ENCODE measurements at places on chromosomes 3 and 15. TPM values are rescaled to one million over a fixed set of nuclear protein-coding genes. Genes with fewer than 3 reads are reported as not detected.
A peak's percentile ranks its signal among the peaks of the same experiment; 100 is the strongest.

- no peaks in the 10 kb centered on the region for H3K4me1 ChIP-seq
- no peak overlapping the region for H3K27ac ChIP-seq
- H3K27me3 ChIP-seq: peaks cover 9% of the 10 kb centered on the region
- H3K4me3 ChIP-seq: no peak overlapping the region
- no peak for DNase-seq
Observed at GRCh38 chr3:11088831-11089230, 65.5 kb upstream of the HRH1 start.

GOLGA6D gene
- total RNA-seq: 0.13 TPM

GRCh38 chr15:48592221-48592731 is 53.2 kb downstream of the FBN1 start:
- DNase-seq: no peak
- no peaks in the 10 kb centered on the region for H3K27me3 ChIP-seq
- no peak overlapping the region for H3K4me3 ChIP-seq
- H3K36me3 ChIP-seq: no peaks in the 10 kb centered on the region
- H3K4me1 ChIP-seq: peaks cover 9% of the 10 kb centered on the region
- H3K27ac ChIP-seq: peak overlapping the region; percentile 5

ZNF106 gene
- 47.5 TPM for total RNA-seq

GRCh38 chr3:159711560-159712333 is 276.9 kb upstream of the IL12A start:
- no peaks in the 10 kb centered on the region for H3K36me3 ChIP-seq
- H3K27me3 ChIP-seq: no peaks in the 10 kb centered on the region
- DNase-seq: no peak
- no peak overlapping the region for H3K4me3 ChIP-seq
- no peaks in the 10 kb centered on the region for H3K4me1 ChIP-seq

- no peaks in the 10 kb centered on the region for H3K4me1 ChIP-seq
- no peak for DNase-seq
- H3K27me3 ChIP-seq: no peaks in the 10 kb centered on the region
Observed at GRCh38 chr3:23550402-23550801, 255.4 kb upstream of the UBE2E1 start.

DNA sequence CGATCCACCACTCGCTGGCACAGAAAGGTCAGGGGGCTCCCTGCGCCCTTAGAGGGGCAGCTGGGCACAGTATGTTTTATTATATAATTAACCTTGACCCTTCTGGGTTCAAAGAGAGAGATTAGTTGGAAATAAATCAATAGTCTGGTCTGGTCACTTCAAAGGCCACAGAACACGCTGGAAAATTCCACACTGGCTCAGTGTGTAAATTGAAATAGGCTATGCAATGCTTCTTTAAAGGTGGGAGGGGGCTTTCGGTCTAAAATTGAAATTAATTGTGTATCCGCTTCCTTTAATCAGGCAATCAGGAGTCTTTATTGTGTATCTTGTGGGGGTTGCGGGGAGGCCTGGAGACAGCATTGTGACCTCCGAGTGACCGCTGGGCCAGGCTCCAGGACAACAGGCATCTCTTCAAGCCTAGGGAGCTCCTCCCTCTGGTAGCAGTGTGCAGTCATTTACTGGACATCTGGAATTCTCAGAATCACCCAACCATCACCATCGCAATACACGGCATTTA is 8.0 kb downstream of the RNU5B-1 start:
- no peak overlapping the region for H3K4me3 ChIP-seq
- peaks cover 15% of the 10 kb centered on the region for H3K4me1 ChIP-seq
- H3K27me3 ChIP-seq: peaks cover 2% of the 10 kb centered on the region
- peak overlapping the region; percentile 69 for H3K27ac ChIP-seq
- DNase-seq: no peak

DNA sequence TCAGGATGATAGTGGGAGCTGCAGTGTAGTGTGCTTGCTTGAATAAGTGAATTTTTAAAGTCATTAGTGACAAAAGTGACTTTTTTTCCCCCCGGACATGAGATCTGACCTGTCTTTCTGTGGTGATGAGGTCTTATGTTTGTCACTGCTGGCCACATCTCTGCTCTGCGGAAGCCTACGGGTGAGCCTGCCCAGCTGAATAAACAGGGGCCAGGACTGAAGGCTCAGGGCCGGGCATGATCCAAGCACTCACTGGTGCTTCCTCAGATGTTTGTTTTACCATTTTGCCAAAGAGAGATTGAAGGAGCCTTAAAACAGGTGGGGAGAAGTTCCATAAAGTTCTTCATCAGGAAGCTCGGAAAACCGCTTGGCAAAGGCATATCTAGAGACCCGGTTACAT is 35.0 kb downstream of the RPL39L start:
- no peak for DNase-seq
- no peak overlapping the region for H3K4me3 ChIP-seq
- H3K27me3 ChIP-seq: no peaks in the 10 kb centered on the region
- no peak overlapping the region for H3K27ac ChIP-seq
- H3K4me1 ChIP-seq: no peaks in the 10 kb centered on the region

- no peaks in the 10 kb centered on the region for H3K36me3 ChIP-seq
- H3K27me3 ChIP-seq: peaks cover 3% of the 10 kb centered on the region
- H3K4me1 ChIP-seq: peaks cover 4% of the 10 kb centered on the region
- no peak overlapping the region for H3K27ac ChIP-seq
Observed at GRCh38 chr15:77081971-77082370, 11.1 kb upstream of the TSPAN3 start.

DNA sequence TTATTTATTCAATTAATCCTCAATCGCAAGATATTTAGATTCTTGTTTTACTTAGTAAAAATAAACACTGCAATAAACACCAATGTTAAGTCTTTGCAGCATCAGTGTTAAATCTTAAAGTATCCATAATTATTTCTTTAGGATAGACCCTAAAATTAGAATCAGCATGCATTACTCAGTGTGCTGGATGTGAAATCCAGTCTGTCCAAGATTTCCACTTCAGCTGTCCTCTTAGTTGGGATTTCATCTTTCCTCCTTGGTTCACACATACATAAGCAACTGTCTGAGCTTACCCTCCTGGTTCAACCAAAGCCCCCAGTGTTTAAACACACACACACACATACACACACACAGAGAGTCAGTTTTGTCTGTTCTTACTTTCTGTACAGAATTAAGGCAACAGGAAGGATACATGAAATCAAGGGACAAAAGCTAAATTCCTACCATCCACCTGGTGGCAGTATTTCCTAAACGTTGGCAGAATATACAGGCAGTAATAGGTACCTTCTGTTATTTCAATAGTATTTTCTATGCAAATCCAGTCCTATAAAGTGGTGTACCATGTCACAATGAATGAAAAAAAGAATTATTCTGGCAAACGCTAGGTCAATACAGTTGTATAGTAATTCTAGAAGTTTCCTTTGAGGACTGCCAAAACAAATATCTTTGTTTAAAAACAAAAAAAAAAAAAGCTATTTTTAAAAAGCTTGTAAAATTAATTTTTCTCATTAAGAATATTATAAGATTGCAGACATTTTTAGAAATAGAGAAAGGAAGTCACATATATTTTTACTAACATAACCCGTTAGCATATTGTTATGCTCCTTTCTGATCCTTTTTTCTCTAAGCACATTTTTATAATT is 27.3 kb upstream of the DMXL2 start:
- no peak overlapping the region for H3K4me3 ChIP-seq
- no peak overlapping the region for H3K27ac ChIP-seq
- H3K27me3 ChIP-seq: peaks cover 3% of the 10 kb centered on the region
- no peaks in the 10 kb centered on the region for H3K36me3 ChIP-seq

GOLGA8S gene
- total RNA-seq: 0.81 TPM

DNA sequence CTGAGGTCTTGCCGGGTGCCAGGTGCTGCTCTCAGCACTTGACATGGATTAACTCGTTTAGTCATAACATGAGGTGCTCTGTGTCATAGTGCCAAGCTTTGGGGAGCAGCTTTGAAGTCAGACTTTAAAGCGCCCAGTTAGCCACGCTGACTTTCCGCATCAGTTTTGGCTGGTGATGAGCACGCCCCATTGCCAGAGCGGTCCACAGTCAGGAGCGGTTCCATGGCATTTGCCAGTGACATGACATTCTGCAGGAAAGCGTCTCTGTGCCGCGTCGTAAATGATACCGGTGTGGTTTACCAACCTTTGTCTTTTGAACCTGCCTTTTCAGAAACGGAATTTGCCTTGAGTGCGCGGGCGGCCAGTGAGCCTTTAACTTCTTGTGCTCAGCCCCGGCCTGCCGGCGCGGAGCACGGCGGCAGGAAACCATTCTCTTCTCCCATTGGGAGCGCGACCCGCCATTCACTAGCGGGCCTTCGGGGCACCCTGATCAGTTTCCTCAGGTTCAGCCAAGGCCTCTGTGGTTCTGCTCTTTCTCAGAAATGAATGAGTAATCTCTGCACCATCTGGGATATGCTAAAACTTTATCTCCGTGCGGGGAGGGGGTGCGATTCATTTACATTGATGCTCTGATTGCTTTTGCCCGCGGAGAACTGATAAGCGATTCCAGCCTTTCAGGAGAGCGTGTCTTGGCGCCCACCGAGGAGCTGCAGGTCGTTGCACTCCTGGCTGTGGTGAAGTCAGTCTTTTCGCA is 1.7 kb upstream of the SLC2A2 start:
- DNase-seq: no peak
- no peak overlapping the region for H3K4me3 ChIP-seq
- H3K27ac ChIP-seq: no peak overlapping the region
- peaks cover 3% of the 10 kb centered on the region for H3K27me3 ChIP-seq
- no peaks in the 10 kb centered on the region for H3K36me3 ChIP-seq
- H3K4me1 ChIP-seq: peaks cover 29% of the 10 kb centered on the region

GRCh38 chr3:152610622-152611021 is 224.3 kb upstream of the P2RY1 start:
- H3K27me3 ChIP-seq: no peaks in the 10 kb centered on the region
- H3K4me1 ChIP-seq: peaks cover 7% of the 10 kb centered on the region
- DNase-seq: no peak
- no peak overlapping the region for H3K4me3 ChIP-seq

ZPLD1 gene
- total RNA-seq: not detected

GRCh38 chr3:102676424-102676823 is 241.6 kb downstream of the ZPLD1 start:
- no peaks in the 10 kb centered on the region for H3K36me3 ChIP-seq
- no peak overlapping the region for H3K4me3 ChIP-seq
- H3K27me3 ChIP-seq: no peaks in the 10 kb centered on the region
- no peak overlapping the region for H3K27ac ChIP-seq

DNA sequence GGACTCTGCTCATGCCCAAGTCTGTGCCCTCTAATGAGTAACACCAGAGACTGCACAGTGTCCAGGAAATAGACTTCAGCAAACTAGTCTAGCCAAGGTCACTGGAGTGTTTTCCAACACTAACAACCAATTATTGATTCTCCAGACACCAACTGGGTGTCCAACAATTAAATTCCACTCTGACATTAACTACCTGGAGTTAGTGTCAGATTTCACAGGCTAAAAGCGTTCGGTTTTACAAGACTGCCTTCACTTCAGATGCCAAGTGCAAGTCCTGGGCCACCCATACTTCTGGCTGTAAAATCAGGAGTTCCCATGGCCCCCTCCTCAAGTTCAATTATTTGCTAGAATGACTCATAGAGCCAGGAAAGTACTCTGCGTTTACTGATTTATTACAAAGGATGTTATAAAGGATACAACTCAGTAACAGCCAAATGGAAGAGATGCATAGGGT is 20.8 kb upstream of the CFAP161 start:
- no peak for DNase-seq
- no peak overlapping the region for H3K27ac ChIP-seq
- H3K27me3 ChIP-seq: peaks cover 52% of the 10 kb centered on the region
- no peaks in the 10 kb centered on the region for H3K36me3 ChIP-seq

- H3K36me3 ChIP-seq: peaks cover 19% of the 10 kb centered on the region
- no peaks in the 10 kb centered on the region for H3K27me3 ChIP-seq
- no peak overlapping the region for H3K27ac ChIP-seq
- H3K4me3 ChIP-seq: no peak overlapping the region
- no peak for DNase-seq
Observed at GRCh38 chr15:90906181-90906849, 3.2 kb downstream of the MAN2A2 start.

GRCh38 chr3:140913728-140914127 is 27.9 kb upstream of the SLC25A36 start:
- H3K4me3 ChIP-seq: no peak overlapping the region
- H3K27me3 ChIP-seq: no peaks in the 10 kb centered on the region
- H3K36me3 ChIP-seq: no peaks in the 10 kb centered on the region

- DNase-seq: no peak
- peaks cover 39% of the 10 kb centered on the region for H3K4me1 ChIP-seq
- H3K27ac ChIP-seq: peak overlapping the region; percentile 89
- H3K4me3 ChIP-seq: no peak overlapping the region
- no peaks in the 10 kb centered on the region for H3K36me3 ChIP-seq
Observed at GRCh38 chr3:160185751-160186150, 39.5 kb upstream of the C3orf80 start.

LYZL4 gene
- total RNA-seq: not detected

- no peak overlapping the region for H3K27ac ChIP-seq
- no peaks in the 10 kb centered on the region for H3K36me3 ChIP-seq
- no peak for DNase-seq
Observed at GRCh38 chr3:160587105-160587504, 21.7 kb upstream of the KPNA4 start.

GRCh38 chr3:45679805-45680204 is 9.4 kb upstream of the SACM1L start:
- H3K27ac ChIP-seq: peak overlapping the region; percentile 1
- H3K4me3 ChIP-seq: no peak overlapping the region
- no peak for DNase-seq
- no peaks in the 10 kb centered on the region for H3K27me3 ChIP-seq

- no peak for DNase-seq
- no peak overlapping the region for H3K27ac ChIP-seq
- H3K4me1 ChIP-seq: no peaks in the 10 kb centered on the region
- H3K27me3 ChIP-seq: no peaks in the 10 kb centered on the region
Observed at GRCh38 chr15:77393471-77393840, 26.4 kb downstream of the PEAK1 start.

DNA sequence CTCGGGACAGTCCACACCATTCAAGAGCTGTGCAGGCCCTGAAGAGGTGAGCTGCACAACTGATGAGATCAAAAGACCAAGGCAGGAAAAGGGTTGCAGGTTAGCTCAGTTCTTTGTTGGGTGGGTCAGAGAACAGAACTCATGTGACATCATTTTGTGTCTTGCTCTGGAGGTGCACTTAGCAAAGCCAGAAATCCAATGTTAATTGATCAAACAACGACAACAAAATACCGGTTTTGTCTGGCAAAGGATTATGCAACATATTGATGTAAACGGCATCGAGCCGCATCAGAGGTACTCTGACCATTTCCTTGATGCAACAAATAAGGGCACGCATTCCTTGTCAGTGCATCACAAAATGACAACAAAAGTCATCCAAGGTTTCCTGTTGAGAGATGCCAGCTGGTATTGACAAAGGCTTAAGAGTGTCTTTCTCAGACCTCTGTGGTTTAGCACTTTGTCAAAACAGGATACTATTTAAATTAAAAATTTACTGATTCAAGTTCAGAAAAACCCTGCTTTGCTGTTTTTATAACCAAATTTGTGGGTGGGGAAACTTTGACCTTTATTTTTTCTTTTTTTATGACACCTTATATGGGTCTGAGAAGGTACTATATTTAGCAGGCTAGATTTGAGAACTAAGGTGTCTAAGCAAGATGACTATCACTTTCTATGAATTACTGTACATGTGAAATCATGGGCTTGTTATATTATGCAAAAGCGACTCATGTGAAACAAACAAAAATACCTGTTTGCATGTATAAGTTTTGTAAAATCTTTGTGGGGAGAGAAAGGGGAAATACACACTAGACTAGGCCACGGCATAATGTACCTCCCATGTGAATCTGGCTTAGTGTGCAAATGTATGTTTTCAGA is 496.1 kb downstream of the FOXP1 start:
- DNase-seq: no peak
- no peak overlapping the region for H3K4me3 ChIP-seq
- H3K4me1 ChIP-seq: peaks cover 40% of the 10 kb centered on the region
- no peaks in the 10 kb centered on the region for H3K27me3 ChIP-seq

STRA6 gene
- 17.9 TPM for total RNA-seq

SAMD7 gene
- not detected for total RNA-seq
